ENCODE measurements at places on chromosomes 11 and 22.
A peak's percentile ranks its signal among the peaks of the same experiment; 100 is the strongest.

DNA sequence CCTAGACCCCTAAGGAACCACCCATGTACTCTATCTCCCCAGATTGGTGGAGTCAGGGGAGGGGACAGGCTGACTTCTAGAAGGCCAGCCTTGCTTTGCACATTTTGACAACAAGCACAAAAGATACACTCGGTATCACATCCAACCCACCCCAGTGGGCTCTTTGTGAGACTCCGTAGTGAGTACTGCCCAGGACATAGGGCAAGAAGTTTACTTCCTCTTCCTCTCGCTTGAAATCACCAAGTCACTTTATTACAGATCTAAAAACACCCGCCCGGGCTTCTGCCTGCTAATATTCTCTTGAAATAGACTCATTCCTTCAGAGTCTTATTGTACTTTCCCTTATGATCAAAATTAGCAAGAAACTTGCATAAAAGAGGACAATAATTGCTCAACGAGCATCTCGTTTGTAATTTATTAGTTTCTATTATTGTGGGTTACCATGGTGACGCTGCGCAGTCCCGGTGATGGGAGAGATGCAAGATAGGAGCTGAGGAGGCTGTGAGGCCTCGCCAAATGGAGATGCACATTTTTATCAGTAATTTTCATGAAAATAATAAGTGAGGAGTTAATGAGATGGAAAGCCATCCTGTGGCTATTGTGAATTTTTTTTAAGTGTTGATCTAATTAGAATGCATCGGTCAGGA, 96.9 kb downstream of the FEZ1 start:
- no peak for DNase-seq

DNA sequence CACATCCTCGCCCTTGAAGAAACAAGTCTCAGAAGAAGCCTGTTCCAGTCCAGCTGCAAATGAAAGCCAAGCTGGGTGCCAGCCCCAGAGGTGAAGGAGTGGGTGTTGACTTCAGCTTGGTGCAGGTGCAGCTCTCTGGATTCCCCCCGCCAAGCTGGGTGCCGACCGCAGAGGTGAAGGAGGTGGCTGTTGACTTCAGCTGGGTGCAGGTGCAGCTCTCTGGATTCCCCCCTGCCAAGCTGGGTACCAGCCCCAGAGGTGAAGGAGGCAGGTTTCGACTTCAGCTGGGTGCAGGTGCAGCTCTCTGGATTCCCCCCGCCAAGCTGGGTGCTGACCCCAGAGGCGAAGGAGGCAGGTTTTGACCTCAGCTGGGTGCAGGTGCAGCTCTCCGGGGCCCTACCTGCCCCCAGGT, 1234.0 kb downstream of the TBC1D22A start:
- DNase-seq = no peak

DNA sequence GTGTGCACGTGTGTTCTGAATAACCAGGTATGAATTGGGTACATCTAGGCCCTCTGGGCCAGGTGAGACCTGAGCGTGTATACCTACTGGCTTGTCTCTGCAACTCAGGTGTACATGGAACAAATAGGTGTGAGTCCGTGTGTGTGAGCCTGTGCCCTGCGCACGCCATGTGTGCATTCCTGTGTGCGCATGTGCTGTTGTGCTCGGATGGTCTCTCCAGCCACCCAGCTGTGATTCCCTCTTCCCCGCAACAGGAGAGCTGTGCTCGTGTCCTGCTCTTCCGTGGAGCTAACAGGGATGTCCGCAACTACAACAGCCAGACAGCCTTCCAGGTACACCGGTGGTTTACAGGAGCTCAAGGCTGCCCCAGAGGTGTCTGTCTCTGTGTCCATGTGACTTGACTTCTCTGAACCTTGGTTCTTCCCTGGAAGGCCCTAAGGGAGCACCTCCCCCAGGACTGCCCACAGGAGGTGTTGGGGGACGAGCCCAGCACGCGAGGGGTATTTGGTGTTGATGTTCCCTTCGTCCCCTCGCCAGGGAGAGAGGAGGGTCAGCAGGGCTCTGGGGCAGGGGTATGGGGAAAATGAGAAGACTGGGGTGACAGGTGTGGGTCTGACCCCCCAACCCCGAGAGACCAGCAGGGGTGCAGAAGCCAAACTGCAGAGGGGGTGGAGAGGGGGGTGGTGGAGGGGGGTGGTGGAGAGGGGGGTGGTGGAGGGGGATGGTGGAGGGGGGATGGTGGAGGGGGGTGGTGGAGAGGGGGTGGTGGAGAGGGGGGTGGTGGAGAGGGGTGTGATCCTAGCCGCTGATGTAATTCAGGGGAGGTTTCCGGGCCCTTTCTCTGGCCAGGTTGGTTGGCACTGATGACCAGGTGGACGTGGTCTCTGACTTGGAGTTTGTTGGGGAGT, 10.7 kb downstream of the SHANK3 start:
- no peak for DNase-seq

- DNase-seq = peak; percentile 80
Measured at GRCh38 chr22:30390974-30391691, 3.9 kb upstream of the RNF215 start.

GRCh38 chr22:31950226-31950625, 5.9 kb downstream of the YWHAH start:
- DNase-seq = no peak

DNA sequence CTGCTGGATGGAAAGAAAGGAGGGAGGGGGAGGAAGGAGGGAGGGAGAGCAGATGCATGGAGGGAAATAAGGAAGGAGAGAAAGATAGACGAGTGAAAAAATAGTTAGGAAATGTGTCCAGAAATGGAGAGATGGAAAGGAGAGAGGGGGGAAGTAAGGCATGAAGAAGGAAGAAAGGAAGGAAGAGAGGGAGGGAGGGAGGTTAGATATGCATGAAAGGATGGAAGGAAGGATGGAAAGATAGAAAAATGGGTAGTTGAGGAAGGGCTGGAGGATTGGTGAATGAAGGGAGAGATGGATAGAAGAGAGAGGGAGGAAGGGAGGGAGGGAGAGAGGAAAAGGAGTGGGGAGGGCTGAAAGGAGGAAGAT, 19.6 kb downstream of the LINC01488 start:
- no peak for DNase-seq

DNA sequence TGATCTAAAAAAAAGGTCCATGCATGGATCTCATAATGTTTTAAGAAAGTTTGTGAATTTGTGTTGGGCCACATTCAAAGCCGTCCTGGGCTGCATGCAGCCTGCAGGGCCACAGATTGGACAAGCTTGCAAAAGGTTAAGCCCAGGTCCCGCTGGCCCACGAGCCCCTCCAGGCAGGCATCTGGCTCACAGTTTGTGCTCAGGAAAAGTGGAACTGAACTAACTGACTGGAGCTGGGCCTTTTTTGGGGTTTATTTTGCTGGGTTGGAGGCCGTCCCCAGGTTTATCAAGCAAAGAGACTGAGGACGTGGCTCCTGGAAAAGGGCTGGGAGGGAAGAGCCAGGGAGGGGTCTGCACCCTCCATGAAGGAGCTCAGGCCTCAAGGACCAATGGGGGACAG, 32.1 kb upstream of the BAIAP2L2 start:
- no peak for DNase-seq
